Gastroesophageal sphincter (tissue), 4 donors: ENCODE measurements at places on chromosomes 4 and X. TPM values are rescaled to one million over a fixed set of nuclear protein-coding genes. Genes with fewer than 3 reads are reported as not detected.

DNA sequence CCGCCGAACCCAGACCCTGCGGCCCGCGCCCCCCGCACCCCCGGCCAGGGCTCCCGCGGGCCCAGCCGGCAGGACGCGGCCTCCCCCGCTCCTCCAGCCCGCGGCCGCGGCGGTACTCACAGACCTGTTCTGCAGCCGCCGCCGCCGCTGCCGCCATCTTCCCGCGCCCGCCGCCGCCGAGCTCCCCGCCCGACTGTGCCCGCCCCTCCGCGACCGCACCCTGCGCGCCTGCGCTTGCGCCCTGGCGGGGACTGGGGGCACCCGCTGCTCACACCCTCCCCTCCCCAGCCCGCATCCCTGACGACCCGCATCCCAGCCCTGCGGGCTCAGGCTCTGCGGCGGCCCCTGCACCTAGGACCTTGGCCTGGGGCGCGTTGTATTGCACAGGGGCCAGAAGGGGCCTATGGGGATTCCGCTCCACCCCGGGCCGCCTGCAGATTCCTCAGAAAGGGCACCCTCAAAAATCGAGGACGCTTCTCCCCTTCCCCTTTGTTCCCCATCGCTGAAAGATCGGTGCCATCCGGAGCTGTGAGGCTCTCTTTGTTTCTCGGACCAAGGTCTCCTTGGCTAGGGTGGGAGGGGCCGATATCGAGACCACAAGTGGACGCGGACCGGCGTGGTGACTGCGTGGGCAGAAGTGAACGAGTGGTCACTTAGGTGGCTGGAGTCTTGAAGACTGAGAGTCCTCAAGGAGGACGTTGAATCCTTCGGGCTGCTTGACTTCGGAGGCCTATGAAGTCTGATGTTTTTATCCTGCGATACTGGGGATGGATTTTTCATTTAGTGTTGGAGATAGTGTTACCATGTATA lies at the start of gene SGCB:
TSS of gene SGCB (minus strand) at position 197 of the 810 bp plus-strand sequence. CDS start at position 157, 40 bp downstream.
- peak; percentile 92 for ATAC-seq

- no peak for ATAC-seq
These were observed 314.6 kb downstream of the STPG2 start for GRCh38 chr4:97828646-97829045.

- no peak for ATAC-seq
These were observed 139.1 kb downstream of the GPC3 start for GRCh38 chrX:133846311-133846710.

GRCh38 chr4:83639849-83640493 lies 104.1 kb downstream of the GPAT3 start:
- ATAC-seq, result peak; percentile 79

GRCh38 chrX:54931107-54931506 lies 10.5 kb downstream of the TRO start:
- no peak for ATAC-seq

DNA sequence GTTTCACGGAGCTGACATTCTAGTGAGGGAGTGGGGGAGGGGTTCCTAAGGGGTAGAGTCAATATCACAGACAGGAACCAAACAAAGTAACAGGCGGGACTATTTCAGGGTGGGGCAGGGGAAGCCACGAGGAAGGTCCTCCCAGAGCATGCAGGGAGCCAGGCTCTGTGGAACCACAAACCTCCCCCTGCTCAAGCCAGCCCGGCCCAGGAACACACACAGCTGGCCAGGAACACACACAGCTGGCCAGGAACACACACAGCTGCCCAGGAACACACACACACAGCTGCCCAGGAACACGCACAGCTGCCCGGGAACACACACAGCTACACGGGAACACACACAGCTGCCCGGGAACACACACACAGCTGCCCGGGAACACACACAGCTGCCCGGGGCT lies 24.8 kb downstream of the EVC2 start:
- ATAC-seq, result peak; percentile 44

DNA sequence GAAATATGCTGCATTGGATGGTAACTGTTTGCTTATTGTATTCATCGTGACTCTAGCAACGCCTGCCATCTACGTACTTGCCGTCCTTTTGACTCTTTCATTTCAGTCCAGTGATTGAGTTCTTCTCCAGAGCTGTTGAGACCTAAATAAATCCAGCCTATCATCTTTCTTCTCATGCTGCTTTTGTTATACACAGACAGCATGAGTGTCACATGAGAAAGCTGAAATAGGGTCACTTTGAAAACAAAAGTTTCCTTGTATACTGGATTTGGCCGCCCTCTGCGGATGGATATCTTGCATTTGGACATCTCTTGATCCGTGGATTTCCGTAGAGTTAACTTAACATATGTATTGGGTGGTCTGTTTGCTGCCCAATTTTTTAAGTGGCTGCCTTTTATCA lies 67.2 kb downstream of the TMPRSS11F start:
- ATAC-seq, result no peak

- no peak for ATAC-seq
These were observed 490.4 kb upstream of the ZFP42 start for GRCh38 chr4:187504974-187505797.

GRCh38 chr4:187086151-187086550 lies 362.5 kb upstream of the FAT1 start:
- ATAC-seq, result no peak

Gene NEUROG2
- total RNA-seq, result not detected

Gene PITX2
- total RNA-seq, result 30.7 TPM

Gene TEX13D
- not detected for total RNA-seq

Gene NPY1R
- 3.8 TPM for total RNA-seq

Gene ERVMER34-1
- total RNA-seq, result 0.08 TPM

Gene SHROOM2
- total RNA-seq, result 2.3 TPM
